NCI-H345 (cell line): ENCODE measurements at places on chromosomes 4 and X.

GRCh38 chr4:11072999-11073398 is 355.7 kb downstream of the HS3ST1 start:
- no peak for DNase-seq

- peak; percentile 62 for DNase-seq
Observed at GRCh38 chr4:86972997-86973396, 38.2 kb downstream of the AFF1 start.

DNA sequence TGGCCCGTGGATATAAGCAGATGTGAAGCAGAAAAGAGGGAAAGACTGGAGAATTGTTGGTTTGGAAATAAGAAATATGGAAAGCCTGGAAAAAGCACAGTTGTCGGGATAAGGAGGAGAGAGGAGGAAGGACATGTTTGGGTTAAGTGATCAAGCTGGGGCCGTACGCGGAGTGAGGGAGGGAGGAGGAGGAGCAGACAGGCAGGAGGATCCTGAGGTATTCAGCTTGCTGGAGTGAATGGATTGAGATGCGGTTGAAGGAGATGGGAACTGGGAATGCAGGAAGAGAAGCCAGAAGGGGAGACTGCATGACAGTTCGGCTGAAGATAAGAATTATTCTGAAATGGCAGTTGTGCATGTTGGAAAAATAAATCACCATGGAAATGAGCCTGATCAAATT is 21.2 kb downstream of the ZFP42 start:
- no peak for DNase-seq

- DNase-seq: no peak
Observed at GRCh38 chr4:139798456-139798855, 132.8 kb downstream of the MGST2 start.
